ENCODE measurements at places on chromosomes 7 and 10. TPM values are rescaled to one million over a fixed set of nuclear protein-coding genes. Genes with fewer than 3 reads are reported as not detected.

GRCh38 chr10:109866995-109867635, 56.2 kb downstream of the XPNPEP1 start:
- no peak for DNase-seq

DNA sequence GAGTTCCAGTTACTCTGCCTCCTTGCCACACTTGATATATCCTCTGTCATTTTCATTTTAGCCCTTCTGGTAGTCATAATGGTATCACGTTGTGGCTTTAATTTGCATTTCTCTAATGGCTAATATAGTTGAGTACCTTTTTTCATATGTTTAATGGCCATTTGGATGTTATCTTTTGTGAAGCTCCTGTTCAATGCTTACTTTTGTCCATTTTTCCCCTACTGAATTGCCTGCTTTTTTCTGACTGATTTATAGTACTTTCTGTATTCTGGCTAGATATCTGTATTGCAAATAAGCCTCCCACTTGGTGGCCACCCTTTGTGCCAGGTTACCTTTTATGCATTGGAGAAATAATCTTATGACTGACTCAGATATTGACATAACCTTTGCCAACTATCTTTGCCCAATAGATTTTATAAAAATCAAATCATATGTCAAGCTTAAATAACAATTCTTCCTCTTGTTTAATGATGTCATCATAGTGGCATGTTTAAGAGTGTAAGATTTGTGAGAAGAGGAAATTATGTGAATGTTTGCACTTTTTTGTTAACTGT, 50.6 kb downstream of the PRPF18 start:
- no peak for DNase-seq

DNA sequence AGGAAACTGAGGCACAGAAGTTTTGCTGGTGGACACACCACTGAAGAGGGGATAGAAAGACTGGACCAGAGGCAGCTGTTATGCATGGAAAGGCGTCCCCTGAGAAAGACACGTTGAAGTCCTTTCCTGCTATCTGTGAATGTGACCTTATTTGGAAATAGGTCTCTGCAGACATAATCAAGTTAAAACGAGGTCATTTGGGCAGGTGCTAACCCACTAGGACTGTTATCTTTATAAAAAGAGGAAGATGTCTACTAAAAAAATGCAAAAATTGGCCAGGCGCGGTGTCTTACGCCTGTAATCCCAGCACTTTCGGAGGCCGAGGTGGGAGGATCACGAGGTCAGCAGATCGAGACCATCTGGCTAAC, 31.6 kb downstream of the ELMO1 start:
- no peak for DNase-seq

GRCh38 chr10:71623098-71623985, 96.2 kb downstream of the C10orf105 start:
- peak; percentile 37 for DNase-seq

GRCh38 chr10:27820637-27821036, 75.0 kb upstream of the MKX start:
- no peak for DNase-seq

- DNase-seq: peak; percentile 97
These were observed 51.4 kb downstream of the PLPP4 start for GRCh38 chr10:120508393-120508792.

DNA sequence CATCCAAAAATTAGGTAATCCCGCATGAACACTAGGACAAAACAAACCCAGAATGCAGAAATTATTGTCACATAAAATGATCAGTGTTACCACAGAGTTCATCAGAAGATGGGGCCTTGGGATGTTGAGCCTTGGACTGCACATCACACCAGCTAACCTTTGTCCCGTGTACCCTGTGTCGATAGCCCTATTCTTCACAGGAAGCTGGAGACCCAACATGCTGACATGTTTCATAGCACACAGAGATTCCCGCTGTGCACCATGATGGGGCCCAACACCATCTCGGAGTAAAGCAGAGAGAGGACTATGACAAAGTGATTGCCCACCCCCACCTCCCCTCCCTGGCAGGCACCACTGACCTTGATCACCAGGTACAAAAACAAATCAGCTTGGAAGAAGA, 4.5 kb downstream of the PTPRN2 start:
- no peak for DNase-seq

GRCh38 chr7:2903682-2904162, 59.6 kb upstream of the GNA12 start:
- DNase-seq: no peak

DNA sequence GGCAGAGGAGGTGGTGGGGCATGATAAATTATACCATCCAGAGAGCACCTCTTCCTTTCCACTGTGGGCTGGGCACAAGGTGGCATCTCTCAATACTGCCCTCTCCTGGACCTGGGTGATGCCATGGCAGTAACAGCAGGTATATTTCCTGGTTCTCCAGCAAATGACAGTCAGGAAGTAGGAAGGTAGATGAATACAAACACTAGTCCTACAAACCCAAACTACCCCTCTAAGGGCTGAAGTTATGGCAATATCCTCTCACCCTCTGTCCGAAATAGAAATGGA, 1004.9 kb downstream of the KCNMA1 start:
- peak; percentile 70 for DNase-seq

DNA sequence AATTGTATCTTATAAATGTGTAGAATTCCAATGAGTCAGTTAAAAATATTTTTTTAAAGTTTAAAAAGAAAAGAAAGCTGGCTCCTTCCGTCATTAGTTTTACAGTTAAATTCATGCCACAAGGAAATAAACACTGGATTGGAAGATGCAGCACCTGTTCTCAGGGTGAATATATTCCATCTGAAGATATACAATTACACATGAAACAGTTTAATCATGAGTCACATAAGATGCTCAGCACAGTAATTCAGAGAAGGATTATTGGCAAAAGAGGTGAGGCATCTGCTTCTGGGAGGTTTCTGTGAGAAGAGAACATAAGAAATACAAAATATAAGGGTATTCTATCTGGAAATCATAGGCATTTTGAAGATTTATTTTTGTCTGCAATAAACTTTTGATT, 376.5 kb upstream of the SORCS1 start:
- DNase-seq: no peak

DNA sequence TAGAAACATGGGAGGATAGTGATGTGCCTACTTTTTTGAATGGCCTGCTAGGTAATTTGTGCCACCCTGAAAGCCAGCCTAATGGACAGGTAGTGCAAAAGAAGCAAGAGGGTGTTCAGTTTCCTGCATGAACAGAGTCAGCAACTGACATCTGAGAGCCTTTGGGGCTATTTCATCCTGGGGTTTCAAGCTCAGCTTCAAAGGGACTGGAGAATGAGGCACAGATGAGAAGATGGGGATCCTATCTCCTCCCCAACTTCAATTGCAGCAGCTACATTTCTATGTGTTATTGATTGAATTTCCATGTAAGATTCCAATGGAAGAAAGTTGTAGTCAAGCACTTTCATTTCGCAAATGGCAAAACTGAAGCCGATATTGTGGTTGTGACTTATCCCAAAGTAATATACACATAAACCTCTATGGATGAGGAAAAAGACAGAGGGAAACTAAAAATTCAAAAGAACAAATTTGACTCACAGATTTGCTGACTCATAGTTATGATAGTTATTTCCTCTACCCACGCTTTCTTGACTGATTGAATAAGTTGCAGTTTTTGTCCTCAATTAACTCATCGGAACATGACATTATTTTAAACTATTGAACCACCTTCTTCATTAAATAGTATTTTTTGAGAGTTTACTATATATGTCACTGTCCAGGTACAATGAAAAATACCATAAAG, 42.6 kb upstream of the NRP1 start:
- peak; percentile 52 for DNase-seq

DNA sequence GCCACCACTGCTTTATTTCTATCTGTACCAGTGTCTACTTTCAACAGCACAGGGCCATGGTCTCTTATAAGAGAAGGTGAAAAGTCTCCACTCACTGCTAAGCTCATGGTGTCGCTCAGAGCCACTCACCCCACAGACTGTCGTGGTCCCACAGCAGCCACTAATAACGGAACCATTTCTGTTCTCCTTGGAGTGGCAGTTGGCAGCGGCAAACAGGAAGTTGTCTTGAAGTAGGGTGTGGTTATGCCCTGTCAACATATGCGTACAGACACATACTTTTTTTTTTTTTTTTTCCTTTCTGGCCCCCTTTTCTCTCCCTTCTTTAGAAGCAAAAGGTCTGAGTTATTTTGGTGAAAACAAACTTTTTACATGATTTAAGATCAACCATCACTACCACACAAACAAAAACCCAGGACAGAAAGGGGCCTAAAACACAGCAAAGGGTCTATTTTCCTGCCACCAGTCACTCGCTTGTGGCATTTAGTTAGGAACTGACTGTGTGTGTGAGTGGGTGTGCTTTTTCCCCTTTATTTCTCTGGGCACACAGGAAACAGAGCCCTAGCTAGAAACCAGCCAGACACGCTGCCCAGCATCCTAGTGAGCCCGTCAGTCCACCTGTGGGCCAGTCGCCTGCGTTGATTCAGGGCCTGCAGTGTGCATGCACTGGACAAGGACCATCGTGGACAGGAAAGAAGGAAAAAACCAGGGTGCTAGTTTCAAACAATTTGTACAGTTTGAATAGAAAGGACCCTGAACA, 96.7 kb upstream of the EFCAB10 start:
- no peak for DNase-seq

DNA sequence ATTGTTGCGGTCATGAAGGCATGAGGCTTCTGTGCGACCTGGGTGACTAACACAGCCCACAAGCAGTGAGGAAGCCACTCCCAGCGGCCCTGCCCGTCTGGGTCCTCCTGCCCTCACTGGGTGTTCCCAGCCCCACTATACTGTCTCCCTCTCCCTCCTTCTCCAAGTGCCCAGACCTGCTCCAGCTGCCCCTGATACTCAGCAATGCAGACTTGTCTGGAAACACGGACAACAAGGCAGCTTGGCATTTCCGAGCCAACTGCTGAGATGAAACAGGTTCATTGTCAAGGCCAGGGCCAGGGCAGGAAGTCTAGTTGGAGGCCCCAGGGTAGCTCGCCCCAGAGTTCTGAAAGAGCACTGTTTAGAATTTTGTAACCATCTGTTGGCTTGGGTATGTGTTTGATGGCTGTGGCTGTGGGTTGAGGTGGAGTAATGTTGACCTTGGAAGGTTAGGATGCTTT, 95.7 kb downstream of the RBM20 start:
- DNase-seq: peak; percentile 65

GRCh38 chr7:92161271-92161670, 17.7 kb downstream of the LRRD1 start:
- DNase-seq: no peak

DNA sequence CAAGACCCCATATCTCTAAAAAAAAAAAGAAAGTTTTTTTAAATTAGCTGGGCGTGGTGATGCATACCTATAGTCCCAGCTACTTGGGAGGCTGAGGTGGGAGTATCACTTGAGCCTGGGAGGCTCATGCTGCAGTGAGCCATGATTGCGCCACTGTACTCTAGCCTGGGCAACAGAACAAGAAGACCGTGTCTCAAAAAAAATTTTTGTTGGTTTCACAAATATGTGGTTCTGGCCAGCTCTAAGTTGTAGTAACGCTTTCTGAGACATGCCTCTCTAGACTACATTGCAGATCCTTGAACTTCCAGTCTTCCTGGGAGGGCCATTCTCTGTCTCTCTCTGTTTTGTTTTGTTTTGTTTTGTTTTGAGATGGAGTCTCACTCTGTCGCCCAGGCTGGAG, 24.6 kb upstream of the RHBDD2 start:
- peak; percentile 31 for DNase-seq

DNA sequence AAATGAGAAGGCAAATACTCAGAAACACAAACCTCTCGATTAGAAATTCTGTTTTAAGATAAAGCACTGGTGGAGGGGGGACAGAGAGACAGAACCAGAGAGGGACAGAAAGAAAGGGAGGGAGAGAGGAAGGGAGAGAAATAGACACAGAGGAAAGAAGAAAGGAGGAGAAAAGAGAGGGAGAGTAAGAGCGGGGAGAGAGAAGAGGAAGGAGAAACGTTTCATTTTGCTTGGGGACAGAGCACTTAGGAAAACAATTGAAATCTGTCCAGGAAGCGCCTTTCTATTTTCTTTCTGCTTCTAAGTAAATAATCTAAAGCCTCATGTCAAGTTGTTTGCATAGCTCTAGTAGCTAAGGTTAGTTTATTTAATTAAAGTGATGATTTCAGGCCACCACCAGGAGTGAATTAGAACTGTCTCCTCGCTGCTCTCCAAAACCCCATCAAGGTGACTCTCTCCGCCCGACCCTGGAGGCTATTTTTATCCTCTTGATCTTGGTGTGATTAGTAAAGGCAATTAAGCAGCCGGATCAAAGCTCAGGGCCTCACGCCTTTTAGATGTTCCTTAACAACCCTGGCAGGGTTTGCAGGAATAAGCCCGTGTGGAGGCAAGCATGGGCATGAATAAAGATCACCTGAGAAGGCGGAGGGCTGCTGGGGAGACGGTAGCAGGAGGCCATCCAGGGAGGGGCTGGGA, 73.4 kb upstream of the INSIG1 start:
- no peak for DNase-seq

GRCh38 chr7:139748373-139748765, 29.4 kb downstream of the HIPK2 start:
- no peak for DNase-seq

GRCh38 chr7:44235066-44235465, 34.3 kb downstream of the YKT6 start:
- DNase-seq: no peak

GRCh38 chr7:18590744-18591340, 95.3 kb downstream of the HDAC9 start:
- DNase-seq: peak; percentile 54

The ECD gene
- 34.5 TPM for total RNA-seq

The HOXA7 gene
- 3.7 TPM for total RNA-seq

The ARMC10 gene
- 56.9 TPM for total RNA-seq

The INA gene
- total RNA-seq: not detected

The SPACDR gene
- total RNA-seq: not detected

The PSD gene
- not detected for total RNA-seq

The TAS2R3 gene
- total RNA-seq: not detected

The TFR2 gene
- 1.6 TPM for total RNA-seq

The ZNF425 gene
- total RNA-seq: 3.1 TPM

All from M059J (cell line).